ENCODE measurements at places on chromosomes 13 and 19.

- no peak for DNase-seq
These were observed 311.8 kb downstream of the TSHZ3 start for GRCh38 chr19:31037286-31037980.

GRCh38 chr13:44792096-44792495 lies 197.2 kb downstream of the NUFIP1 start:
- DNase-seq, result no peak

GRCh38 chr19:14916848-14917247 lies 24.4 kb upstream of the OR7C2 start:
- DNase-seq, result no peak

DNA sequence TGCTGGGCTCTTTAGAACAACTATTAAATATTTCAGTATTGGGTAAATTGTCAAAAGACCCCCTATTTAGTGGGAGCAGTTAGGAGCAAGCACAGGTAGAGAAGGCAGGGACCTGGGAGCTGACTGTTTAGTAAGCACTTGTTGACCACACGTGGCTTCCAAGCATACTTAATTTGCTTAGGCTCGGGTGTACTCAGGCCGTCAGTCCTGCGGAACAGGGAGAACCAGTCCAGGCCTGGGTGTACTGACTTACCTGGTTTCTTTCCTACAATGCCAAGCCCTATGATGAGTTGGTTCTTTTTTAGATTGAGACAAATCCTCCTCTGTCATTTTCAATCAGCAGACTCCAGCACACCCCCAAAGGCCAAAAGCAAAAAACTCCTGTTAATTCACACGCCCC lies 90.0 kb downstream of the WDFY2 start:
- no peak for DNase-seq

GRCh38 chr13:40600149-40600751 lies 66.2 kb downstream of the FOXO1 start:
- no peak for DNase-seq

DNA sequence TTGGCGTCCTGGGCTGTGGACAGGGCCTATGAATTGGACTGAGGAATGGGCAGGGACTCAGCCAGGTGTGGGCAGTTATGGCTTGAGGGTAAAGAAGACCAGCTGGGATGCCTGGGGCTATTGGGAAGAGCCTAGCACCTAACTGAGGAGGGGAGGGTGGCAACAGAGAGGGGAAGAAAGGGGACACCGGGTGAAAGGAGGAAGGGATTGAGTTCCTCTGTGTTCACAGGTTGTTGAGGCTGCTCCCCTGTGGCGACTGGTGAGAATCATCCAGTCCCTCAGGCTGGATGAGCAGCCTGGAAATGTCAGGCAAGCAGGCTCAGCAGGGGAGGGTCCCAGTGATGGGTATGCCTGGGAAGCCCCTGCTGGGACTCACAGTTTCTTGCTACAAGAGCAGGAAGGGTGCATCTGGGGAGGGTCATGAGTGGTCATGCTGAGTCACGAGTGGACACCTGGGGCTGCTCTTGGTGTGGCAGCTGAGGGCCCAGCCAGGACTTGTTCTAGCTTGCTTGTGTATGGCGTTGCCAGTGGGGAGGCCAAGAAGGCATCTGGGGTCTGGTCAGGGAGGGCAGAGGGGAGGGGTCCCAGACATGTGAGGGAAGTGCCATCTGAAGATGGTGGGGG lies 1.4 kb downstream of the ZNF324 start:
- DNase-seq, result peak; percentile 7

DNA sequence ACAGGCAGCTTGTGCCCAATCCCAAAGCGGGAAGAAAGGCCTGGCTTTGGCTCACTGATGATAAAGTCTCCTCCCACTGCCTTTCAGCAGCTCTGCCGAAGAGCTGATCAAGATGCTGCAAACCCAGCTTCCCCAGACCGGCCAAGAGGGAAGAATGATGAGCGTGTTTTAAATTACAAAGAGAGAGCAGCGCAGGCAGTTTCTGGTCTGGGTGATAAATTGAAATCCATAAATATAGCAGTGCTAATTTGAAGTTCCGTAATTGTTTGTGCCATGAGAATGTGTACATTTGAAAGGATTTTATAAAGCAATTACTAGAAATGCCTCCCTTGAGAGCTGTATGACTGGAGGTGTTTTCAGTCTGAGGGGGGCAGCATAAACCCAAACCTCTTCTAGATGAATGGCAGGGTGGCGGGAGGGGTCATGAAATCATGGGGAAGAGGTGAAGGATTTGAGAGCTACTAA lies 171.8 kb downstream of the STK24 start:
- no peak for DNase-seq

DNA sequence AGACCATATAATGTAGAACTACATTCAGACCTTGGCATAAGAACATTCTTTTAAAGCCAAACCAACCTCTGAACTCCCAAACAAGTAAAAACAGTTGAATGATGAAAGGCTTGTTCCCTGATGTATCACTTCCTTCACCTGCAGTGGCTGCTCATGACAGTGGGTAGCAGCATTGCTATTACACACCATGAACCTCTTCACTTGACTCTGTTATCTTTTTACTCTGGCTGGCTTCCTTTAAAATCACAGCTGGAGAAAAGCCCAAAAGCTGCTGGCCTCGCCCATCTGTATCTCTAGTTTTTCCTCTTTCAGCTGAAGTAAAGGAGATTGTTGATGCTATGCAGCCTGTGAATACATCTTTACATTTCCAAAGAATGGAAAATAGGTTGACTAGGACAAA lies 22.6 kb downstream of the THSD1 start:
- no peak for DNase-seq

DNA sequence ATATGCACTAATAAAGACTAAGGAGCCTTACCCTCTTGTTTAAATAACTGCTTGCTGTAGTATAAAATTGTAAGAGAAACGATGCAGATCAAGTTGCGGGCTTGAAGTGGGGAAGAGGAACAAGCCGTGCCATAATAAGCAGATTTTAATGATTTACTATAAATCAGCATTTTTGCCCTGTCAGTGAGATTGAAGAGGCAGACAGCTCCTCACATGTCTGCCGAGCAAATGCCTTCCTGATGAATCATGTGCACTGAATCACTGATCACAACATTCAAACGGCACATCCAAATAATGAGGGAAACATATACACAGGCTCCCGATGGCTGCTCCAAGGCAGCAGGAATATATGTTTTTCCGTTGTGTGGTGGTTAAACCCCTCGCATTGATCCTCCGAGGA lies 282.9 kb downstream of the TSHZ3 start:
- peak; percentile 51 for DNase-seq

- no peak for DNase-seq
These were observed 9.1 kb downstream of the ZMYM2 start for GRCh38 chr13:19967621-19968020.

- peak; percentile 78 for DNase-seq
These were observed 759 bp downstream of the RB1 start for GRCh38 chr13:48304143-48304876.

GRCh38 chr19:16066611-16067104 lies 9.6 kb upstream of the TPM4 start:
- DNase-seq, result peak; percentile 25

DNA sequence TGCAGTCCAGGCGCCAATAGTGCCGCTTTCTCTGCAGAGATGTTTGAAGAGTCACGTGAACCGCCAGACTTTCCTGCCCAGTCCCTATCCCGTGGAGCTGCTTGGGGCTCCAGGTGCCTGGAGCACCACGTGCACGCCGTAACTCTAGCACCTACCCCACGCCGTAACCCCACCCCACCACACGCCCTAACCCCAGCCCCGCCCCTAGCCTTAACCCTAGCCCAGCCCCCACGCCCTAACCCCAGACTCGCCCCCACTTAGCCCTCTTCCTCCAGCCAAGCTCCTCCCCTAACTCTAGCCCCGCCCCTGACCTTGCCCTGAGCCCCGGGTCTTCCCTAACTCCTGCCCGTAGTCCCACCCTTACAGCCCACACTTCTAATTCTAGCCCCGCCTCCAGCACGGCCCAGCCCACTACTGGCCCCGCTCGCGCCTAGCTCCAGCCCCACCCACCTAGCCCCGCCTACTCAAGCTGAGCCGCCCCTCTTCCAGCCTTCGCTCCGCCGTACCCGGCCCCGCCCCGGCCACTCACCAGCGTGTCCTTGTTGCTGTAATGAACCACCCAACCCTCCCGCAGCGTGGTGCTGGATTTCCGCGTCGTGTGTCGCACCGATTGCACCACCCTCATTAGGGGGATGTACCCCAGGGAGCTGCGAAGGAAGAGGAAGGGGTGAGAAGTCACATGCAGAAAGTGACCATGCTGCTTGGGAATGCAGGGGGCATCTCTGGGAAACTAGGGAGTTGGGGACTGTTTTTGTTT lies 19.5 kb downstream of the PRKD2 start:
- peak; percentile 19 for DNase-seq

- DNase-seq, result no peak
These were observed 19.1 kb upstream of the SPATA13 start for GRCh38 chr13:24141333-24141910.

GRCh38 chr13:43294412-43294811 lies 271.0 kb downstream of the DNAJC15 start:
- no peak for DNase-seq

GRCh38 chr13:35865341-35866240 lies 265.6 kb downstream of the DCLK1 start:
- no peak for DNase-seq

DNA sequence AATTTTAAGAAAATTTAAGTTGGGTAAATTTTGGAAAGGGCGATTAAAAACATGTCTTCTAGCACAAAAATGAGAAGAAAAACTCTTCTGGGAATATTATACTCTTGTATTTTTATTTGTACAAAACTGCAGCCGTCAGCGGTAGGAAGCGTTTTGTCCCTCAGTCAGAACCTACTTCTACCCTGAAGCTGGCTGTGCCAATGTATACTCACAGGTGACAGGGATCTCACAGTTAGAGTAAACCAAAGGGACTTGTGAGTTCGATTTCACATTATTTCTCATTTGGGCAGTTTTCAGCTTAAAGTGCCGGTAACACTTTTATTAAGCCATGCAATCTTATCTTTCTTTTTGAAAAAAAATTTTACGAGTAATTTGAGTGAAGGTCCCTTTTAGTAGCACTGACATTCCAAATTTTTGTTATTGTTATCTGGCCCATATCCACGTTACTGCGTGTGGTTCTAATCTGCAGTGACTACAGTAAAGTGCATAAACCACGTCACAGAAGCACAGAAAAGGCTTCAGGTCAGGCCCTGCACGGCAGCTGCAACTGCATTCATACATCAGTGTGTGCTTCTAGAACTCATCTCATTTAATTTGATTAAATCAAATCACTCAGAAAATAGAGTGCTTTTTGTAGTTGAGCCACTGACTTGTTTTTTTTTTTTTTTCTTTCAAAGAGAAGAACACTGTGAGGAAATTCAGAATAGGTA lies 387.3 kb downstream of the LIG4 start:
- no peak for DNase-seq

DNA sequence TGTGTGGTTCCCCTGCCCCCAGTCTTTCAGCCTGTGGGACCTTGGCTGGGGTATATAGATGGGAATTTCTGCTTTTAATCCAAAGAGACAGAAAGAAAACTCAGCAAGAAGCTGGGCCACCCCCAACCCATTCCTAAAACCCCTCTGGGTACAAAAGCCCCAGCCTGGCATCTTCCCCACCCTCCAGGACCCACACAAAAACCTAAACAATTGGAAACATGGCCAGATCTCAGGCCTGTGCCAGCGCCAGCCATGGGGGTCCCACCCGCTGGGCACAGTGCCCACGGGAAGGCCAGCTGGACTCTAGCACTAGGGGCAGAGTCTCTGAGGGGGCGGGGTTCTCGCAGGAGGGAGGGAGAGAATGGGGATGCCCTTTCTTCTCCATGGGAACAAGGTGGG lies 8.6 kb downstream of the LYL1 start:
- DNase-seq, result no peak

- no peak for DNase-seq
These were observed 396.9 kb upstream of the SLITRK5 start for GRCh38 chr13:87274209-87274819.

DNA sequence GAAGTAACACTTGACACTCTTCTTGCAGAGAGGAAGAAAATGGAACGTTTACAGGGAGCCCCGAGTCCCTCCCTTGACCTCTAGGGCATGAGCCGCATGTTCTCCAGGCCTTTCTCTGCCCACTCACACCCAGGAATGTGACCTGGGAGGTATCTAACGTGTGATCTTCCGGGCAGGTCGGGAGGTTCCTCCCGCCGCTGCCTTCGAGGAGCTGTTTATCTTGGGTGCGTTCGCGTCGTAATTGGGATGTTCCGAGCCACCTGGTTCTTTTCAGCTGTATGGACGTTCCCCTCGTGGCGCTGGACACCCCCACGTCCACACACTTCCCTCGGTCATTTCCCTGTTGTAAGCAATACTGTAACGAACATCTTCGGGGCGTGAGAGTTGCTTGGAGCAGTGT lies 13.6 kb downstream of the ARID3A start:
- no peak for DNase-seq

GRCh38 chr19:48977061-48977460 lies 12.0 kb downstream of the FTL start:
- no peak for DNase-seq

GRCh38 chr13:49527123-49527522 lies 31.4 kb downstream of the PHF11 start:
- DNase-seq, result no peak

DNA sequence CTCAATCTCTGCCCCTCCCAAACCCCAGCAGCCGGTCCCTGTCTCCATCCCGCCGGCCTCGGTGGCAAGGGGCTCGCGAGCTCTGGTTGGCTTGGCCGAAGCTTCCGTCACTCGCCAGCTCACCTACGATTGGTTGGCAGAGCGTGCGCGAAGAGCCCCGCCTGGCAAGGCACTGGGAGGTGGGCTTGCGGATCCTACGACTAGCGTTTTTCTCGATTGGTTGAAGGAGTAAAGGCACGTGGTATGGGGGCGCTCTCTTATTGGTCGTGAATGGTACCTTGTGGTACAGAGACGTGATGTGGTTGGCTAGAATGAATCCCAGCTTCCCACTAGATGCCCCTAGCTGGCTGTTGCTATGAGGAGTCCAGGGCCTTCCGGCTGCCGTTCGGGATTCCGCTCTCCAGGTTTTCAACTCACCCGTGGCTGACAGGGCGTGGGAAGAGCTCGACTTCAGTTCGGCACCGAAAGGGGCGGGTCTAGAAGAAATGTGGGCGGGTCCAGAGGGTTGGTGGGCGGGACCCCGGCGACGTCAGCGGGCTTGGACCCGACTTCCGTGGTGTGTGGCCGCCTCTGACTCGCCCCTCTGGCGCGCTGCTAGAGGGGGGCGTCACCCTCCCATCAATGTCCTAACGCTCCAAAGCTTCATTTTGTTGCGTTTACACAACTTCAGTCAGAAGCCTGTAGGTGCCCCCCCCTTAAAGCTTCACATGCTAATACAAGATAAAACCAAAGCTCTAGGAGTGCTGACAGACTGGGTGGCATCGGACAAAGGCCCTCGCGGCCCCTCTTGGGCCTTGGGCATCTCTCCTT lies 847 bp upstream of the RAP2A start:
- DNase-seq, result peak; percentile 100

- peak; percentile 51 for DNase-seq
These were observed 185.9 kb downstream of the LHFPL6 start for GRCh38 chr13:39417131-39417530.

DNA sequence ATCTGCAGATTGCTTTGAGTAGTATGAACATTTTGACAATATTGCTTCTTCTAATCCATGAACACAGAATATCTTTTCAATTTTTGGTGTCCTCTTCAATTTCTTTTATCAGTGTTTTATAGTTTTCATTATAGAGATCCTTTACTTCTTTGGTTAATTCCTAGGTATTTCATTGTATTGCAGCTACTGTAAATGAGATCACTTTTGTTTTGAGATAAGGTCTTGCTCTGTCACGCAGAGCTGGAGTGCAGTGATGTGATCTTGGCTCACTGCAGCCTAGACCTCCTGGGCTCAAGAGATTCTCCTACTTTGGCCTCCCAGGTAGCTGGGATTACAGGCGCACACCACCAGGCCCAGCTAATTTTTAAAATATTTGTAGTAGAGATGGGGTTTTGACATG lies 9.8 kb downstream of the CYP2A7 start:
- no peak for DNase-seq
